ENCODE measurements at places on chromosomes 12 and 14.

GRCh38 chr14:65098586-65098985, 3.7 kb downstream of the MAX start:
- peak; percentile 83 for DNase-seq

GRCh38 chr12:64983771-64984278, 137.3 kb downstream of the WIF1 start:
- DNase-seq = no peak

- DNase-seq = no peak
Observed at GRCh38 chr12:15278816-15279658, 43.3 kb upstream of the PTPRO start.

- DNase-seq = no peak
Observed at GRCh38 chr14:49769581-49770211, 1.7 kb downstream of the KLHDC2 start.

DNA sequence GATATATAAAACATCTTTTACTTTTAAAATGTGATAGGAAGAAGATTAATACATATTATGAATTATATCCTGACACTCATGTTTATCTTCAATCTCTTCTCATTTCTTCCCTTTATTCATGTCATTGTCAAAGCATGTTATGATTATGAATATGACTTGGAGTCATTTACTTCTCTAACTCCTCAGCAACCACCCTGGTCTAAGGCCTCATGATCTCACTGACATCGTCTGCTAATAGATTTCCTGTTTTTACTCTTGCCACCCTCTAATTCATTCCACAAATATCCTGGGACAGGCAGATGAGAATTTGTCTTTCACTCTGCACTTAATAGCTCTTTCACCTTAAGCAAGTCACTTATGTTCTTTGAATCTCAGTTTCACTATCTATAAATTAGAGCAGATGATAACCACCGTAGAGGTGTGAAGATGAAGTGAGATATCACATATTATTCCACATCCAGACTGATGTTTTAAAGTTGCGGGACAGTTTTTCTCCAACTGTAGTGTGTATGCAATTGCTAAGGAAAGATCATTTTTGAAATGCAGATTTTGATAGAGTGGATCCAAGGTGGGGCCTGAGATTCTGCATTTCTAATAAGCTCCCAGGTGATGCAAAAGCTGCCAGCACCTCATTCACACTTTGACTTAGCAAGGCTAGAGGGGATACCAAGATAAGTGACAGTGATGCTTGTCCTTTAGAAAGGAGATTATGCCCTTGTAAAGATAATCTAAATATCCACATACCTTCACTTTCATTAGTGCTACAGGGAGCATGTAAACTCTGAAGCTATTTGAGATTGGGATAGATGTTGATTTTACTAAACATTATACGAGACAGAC, 3.3 kb upstream of the IAPP start:
- no peak for DNase-seq

- no peak for DNase-seq
Observed at GRCh38 chr12:98724384-98725155, 79.5 kb downstream of the APAF1 start.

GRCh38 chr12:88993651-88994050, 358.6 kb downstream of the DUSP6 start:
- DNase-seq = peak; percentile 24

DNA sequence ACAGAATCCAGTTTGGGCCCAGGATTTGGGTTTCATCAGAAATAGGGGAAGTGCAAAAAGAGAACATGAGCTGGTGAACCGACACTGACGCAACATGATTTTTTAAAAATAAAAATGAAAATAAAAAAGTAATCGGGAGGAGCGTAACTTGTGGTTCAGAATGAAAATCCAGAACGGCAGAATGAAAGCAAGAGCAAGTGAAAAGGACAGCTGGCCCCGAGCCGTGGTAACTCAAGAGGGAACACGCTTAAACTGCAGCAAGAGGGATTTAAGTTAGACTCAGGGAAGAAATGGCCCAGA, 1.6 kb downstream of the SLC6A12 start:
- peak; percentile 69 for DNase-seq

GRCh38 chr12:39972119-39972518, 133.8 kb downstream of the SLC2A13 start:
- DNase-seq = no peak

GRCh38 chr12:103205906-103206305, 248.4 kb downstream of the ASCL1 start:
- no peak for DNase-seq

DNA sequence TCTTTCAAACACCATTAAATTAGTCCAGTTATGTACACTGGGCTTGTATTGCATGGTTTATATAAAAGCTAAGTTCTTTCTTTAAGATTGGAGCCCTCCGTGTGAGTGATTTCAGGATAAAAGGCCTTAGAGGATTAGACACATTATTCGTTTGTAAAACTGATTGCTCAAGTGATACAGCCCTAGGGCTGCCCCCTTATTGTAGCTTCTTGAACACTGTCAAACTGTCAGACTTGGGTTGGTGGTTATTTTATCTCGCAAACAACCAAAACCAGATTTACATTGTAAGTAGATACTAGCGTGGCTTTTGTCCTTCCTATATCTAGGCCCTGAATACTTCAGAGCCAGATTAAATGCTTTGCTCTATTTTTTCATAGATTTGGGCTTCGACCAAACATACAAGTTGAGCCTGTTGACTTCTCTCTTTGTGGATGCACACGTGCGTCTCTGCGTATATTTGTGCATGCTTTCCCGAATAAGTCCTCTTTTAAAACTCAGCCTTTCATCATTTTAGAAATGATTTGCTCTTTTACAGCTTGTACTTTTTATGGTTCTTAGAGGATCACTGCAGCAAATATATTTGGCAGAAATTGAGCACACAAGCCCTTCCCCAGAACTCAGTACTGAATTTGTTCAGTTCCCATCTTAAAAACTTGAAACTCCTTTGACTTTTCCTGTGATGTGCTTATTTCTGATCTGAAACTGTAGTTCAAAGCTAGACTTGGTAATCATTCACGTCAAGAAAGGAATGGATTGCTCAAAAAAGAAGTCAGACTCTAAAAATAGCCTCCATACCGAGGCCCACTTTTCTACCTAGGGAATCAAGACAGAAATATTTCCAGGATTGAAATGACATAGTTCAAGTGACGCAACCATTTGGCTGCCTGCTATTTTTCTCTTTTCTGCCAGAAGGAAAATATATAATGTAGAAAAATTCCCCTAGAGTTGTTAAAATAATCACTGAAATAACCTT, 129.5 kb downstream of the ETV6 start:
- DNase-seq = no peak

DNA sequence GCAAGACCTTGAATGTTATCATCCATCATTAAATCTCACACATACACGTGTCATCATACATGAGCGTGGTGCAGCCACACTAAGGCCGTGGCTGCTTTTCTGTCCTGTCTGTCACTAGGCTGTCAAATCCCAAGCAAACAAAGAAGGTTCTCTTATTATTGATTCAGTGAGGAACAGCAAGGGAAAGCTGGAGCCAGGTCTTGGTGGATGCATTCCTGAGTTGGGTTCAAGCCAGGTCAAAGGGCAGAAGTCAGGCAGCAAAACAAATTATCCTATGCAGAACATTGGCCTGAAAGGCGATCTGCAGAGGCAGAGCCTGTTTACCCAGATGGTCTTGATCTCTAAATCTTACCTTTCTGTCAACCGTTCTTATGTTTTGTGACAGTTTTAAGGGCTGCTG, 252.3 kb downstream of the NEDD1 start:
- no peak for DNase-seq

Measured in CD14-positive monocyte (primary cell).